Hepatocyte (in vitro differentiated cells): ENCODE measurements at places on chromosomes 5 and 9. TPM values are rescaled to one million over a fixed set of nuclear protein-coding genes. Genes with fewer than 3 reads are reported as not detected.

DNA sequence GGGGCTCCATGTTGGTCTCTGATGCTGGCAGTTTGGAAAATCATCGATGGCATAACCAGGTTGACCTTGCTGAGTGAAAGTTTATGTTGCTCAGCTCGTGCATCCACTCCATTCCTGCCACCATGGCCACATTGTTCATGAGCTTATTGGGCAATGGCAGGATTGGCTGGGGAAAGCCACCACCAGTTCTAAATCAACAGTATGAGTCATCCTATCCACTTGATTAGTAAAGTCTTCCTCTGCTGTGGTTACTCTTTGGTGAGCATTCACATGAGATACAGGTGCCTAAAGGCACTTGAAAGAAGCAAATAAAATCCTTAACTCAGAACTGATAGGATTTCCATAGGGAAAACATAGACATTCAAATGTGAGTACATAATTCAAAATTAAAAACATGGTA lies 131.8 kb upstream of the FBN2 start:
- no peak overlapping the region for H3K27ac ChIP-seq
- no peaks in the 10 kb centered on the region for H3K27me3 ChIP-seq
- H3K36me3 ChIP-seq: no peaks in the 10 kb centered on the region
- no peak for DNase-seq
- H3K4me1 ChIP-seq: no peaks in the 10 kb centered on the region

SLC27A6 gene
- 5.0 and 5.8 TPM in 2 replicates for total RNA-seq

DNA sequence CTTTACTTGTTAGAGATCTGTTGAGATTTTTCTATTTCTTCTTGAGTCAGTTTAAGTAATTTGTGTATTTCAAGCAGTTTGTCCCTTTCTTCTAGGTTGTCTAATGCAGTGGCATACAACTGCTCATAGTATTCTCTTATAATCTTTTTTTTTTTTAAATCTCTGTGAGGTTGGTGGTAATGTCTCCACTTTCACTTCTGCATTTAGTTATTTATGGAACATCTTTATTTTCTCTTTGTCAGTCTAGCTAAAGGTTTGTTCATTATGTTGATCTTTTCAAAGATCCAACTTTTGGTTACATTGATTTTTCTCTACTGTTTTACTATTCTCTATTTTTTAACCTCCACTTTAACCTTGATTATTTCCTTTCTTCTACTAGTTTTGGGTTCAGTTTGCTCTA lies 13.8 kb downstream of the FOXE1 start:
- no peak overlapping the region for H3K4me3 ChIP-seq
- no peak overlapping the region for H3K27ac ChIP-seq
- no peaks in the 10 kb centered on the region for H3K4me1 ChIP-seq
- H3K27me3 ChIP-seq: peaks cover 25% of the 10 kb centered on the region
- no peak for DNase-seq

GRCh38 chr9:121353241-121354061 lies 16.6 kb downstream of the STOM start:
- H3K36me3 ChIP-seq: no peaks in the 10 kb centered on the region
- no peak for DNase-seq
- H3K4me1 ChIP-seq: peaks cover 26% of the 10 kb centered on the region
- H3K27ac ChIP-seq: peak overlapping the region; percentile 68

CA9 gene
- 0.27 TPM in 1 of 2 replicates, not detected in the other for total RNA-seq

DNA sequence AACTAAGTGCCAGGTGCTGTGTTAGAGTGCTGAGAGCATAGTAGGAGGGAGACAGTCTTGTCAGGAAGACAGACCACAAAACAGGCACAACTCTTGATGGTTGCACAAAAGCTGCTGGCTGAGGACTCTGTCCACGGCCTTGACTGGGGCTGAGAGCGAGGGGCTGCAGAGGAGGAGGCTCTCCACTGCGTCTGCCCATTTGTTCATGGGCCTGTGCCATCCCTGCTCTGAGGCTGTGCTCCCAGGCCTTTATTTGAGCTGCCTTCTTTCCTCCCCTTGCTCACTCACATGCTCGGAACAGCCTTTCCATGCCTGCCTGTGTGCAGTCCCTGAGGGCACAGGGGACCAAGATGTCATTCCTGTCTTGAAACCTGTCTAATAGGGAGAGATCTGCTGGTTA lies 147.8 kb downstream of the CACNA1B start:
- no peak overlapping the region for H3K4me3 ChIP-seq
- no peak overlapping the region for H3K27ac ChIP-seq
- no peaks in the 10 kb centered on the region for H3K36me3 ChIP-seq
- peaks cover 54% of the 10 kb centered on the region for H3K27me3 ChIP-seq

CATSPER3 gene
- not detected in 2 replicates for total RNA-seq

GDA gene
- 23.6 and 28.5 TPM in 2 replicates for total RNA-seq

PCDHA9 gene
- 1.5 and 2.5 TPM in 2 replicates for total RNA-seq

GRCh38 chr5:59391576-59391975 lies 501.9 kb downstream of the PDE4D start:
- DNase-seq: no peak
- no peaks in the 10 kb centered on the region for H3K27me3 ChIP-seq
- H3K4me3 ChIP-seq: no peak overlapping the region
- no peaks in the 10 kb centered on the region for H3K4me1 ChIP-seq
- H3K36me3 ChIP-seq: no peaks in the 10 kb centered on the region
- H3K27ac ChIP-seq: no peak overlapping the region

GRCh38 chr9:82421498-82421897 lies 432.9 kb downstream of the SPATA31D1 start:
- H3K4me1 ChIP-seq: no peaks in the 10 kb centered on the region
- H3K27ac ChIP-seq: no peak overlapping the region
- no peaks in the 10 kb centered on the region for H3K27me3 ChIP-seq
- H3K4me3 ChIP-seq: no peak overlapping the region
- DNase-seq: no peak

JAKMIP2 gene
- 4.3 and 6.1 TPM in 2 replicates for total RNA-seq

COQ4 gene
- total RNA-seq: 38.2 and 40.9 TPM in 2 replicates

CXCL14 gene
- 52.5 and 56.1 TPM in 2 replicates for total RNA-seq

GRCh38 chr9:22156586-22156985 lies 147.5 kb upstream of the CDKN2B start:
- no peaks in the 10 kb centered on the region for H3K4me1 ChIP-seq
- H3K27ac ChIP-seq: no peak overlapping the region
- no peaks in the 10 kb centered on the region for H3K36me3 ChIP-seq
- no peak for DNase-seq
- H3K27me3 ChIP-seq: no peaks in the 10 kb centered on the region

DNA sequence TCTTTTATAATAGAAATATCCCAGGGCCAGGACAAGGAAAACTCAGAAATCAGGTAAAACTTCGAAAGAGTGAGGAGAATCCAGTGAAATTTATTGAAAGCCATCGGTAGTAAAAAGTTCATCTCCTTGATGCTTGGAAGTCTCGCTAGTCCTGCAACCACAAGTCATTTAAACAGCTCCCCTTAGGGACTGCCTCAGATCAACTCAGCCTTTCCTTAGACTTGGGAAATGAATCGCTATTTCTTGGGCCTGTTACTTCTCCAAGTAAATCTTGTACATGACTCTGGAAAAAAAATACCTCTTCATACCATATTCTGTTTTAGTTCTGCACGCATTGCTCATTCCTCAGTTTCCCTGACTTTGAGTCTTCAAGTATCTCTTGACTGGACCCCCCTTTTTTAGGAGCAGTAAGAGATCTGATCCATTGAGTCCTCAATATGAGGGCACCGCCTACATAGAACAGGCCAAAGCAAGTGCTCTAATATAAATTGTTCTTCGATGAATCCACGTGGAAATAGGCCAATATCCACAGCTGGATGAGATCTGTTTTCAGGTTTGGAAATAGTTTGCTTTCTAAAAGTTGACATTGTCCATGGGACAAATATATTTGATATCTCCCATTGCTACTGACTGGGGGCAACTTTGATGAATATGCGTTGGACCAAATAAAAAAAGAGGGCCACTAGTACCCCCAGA lies 114.2 kb downstream of the PRDM6 start:
- DNase-seq: no peak
- H3K27ac ChIP-seq: no peak overlapping the region
- H3K36me3 ChIP-seq: no peaks in the 10 kb centered on the region
- no peaks in the 10 kb centered on the region for H3K27me3 ChIP-seq
- H3K4me1 ChIP-seq: peaks cover 17% of the 10 kb centered on the region
- H3K4me3 ChIP-seq: no peak overlapping the region

- H3K27ac ChIP-seq: no peak overlapping the region
- H3K4me3 ChIP-seq: no peak overlapping the region
- H3K4me1 ChIP-seq: peaks cover 8% of the 10 kb centered on the region
These were observed 766 bp downstream of the NR5A1 start for GRCh38 chr9:124506433-124506832.

TAF11L5 gene
- total RNA-seq: not detected in 2 replicates

GRCh38 chr5:152532714-152533113 lies 127.6 kb upstream of the NMUR2 start:
- no peak overlapping the region for H3K27ac ChIP-seq
- no peaks in the 10 kb centered on the region for H3K27me3 ChIP-seq
- no peaks in the 10 kb centered on the region for H3K4me1 ChIP-seq
- H3K4me3 ChIP-seq: no peak overlapping the region
- peak; percentile 72 for DNase-seq
- no peaks in the 10 kb centered on the region for H3K36me3 ChIP-seq

RMRP gene
- 1,377 and 3,174 TPM in 2 replicates for total RNA-seq

DNA sequence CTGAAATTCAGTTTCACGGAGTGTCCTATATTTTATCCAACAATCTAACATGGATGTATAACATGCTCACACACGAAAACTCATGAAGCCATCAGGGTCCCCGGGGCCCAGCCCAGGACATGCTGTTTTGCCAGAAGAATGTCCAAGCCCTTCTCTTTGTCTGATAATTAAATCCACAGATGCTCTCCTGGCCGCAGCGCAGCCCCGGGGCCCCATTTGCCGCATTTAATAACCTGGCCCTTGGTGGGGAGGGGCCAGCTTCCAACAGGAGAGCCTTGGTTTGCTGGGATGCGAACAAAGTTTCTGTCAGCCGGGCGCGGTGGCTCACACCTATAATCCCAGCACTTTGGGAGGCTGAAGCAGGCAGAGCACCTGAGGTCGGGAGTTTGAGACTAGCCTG lies 30.0 kb downstream of the PLPP7 start:
- no peaks in the 10 kb centered on the region for H3K4me1 ChIP-seq
- no peaks in the 10 kb centered on the region for H3K27me3 ChIP-seq
- no peak overlapping the region for H3K4me3 ChIP-seq
- H3K36me3 ChIP-seq: no peaks in the 10 kb centered on the region

GRCh38 chr5:32228816-32229215 lies 54.7 kb upstream of the GOLPH3 start:
- DNase-seq: no peak
- no peaks in the 10 kb centered on the region for H3K36me3 ChIP-seq
- no peak overlapping the region for H3K27ac ChIP-seq
- no peaks in the 10 kb centered on the region for H3K27me3 ChIP-seq

GRCh38 chr5:21834863-21835262 lies 1018.3 kb downstream of the CDH12 start:
- no peaks in the 10 kb centered on the region for H3K4me1 ChIP-seq
- peak; percentile 46 for DNase-seq
- H3K4me3 ChIP-seq: no peak overlapping the region
- no peak overlapping the region for H3K27ac ChIP-seq
- no peaks in the 10 kb centered on the region for H3K27me3 ChIP-seq
- no peaks in the 10 kb centered on the region for H3K36me3 ChIP-seq

MPDZ gene
- 43.3 and 45.5 TPM in 2 replicates for total RNA-seq

ENHO gene
- 1.5 and 1.6 TPM in 2 replicates for total RNA-seq

GRCh38 chr9:135750786-135751185 lies 48.8 kb downstream of the KCNT1 start:
- no peaks in the 10 kb centered on the region for H3K4me1 ChIP-seq
- no peak overlapping the region for H3K4me3 ChIP-seq
- DNase-seq: no peak
- no peak overlapping the region for H3K27ac ChIP-seq
- no peaks in the 10 kb centered on the region for H3K27me3 ChIP-seq

ARID3C gene
- total RNA-seq: 0.27 TPM in 1 of 2 replicates, not detected in the other

GALNT12 gene
- total RNA-seq: 13.0 and 16.4 TPM in 2 replicates

GRCh38 chr9:100222674-100223073 lies 123.6 kb downstream of the INVS start:
- DNase-seq: peak; percentile 21
- no peak overlapping the region for H3K27ac ChIP-seq
- H3K27me3 ChIP-seq: no peaks in the 10 kb centered on the region
- H3K4me3 ChIP-seq: no peak overlapping the region
- no peaks in the 10 kb centered on the region for H3K4me1 ChIP-seq

- H3K36me3 ChIP-seq: no peaks in the 10 kb centered on the region
- H3K4me1 ChIP-seq: no peaks in the 10 kb centered on the region
- peaks cover 49% of the 10 kb centered on the region for H3K27me3 ChIP-seq
These were observed 143.9 kb downstream of the CACNA1B start for GRCh38 chr9:138021251-138022056.

- no peaks in the 10 kb centered on the region for H3K4me1 ChIP-seq
- no peaks in the 10 kb centered on the region for H3K36me3 ChIP-seq
- no peak overlapping the region for H3K27ac ChIP-seq
- peak; percentile 76 for DNase-seq
- no peak overlapping the region for H3K4me3 ChIP-seq
These were observed 106.2 kb downstream of the KLHL3 start for GRCh38 chr5:137629646-137630045.

- H3K27ac ChIP-seq: no peak overlapping the region
- H3K27me3 ChIP-seq: no peaks in the 10 kb centered on the region
- H3K4me3 ChIP-seq: no peak overlapping the region
- peak; percentile 86 for DNase-seq
These were observed 17.5 kb downstream of the WHRN start for GRCh38 chr9:114487607-114488300.

- no peak for DNase-seq
- H3K36me3 ChIP-seq: no peaks in the 10 kb centered on the region
- no peaks in the 10 kb centered on the region for H3K27me3 ChIP-seq
- H3K4me1 ChIP-seq: peaks cover 6% of the 10 kb centered on the region
- H3K27ac ChIP-seq: no peak overlapping the region
- H3K4me3 ChIP-seq: no peak overlapping the region
These were observed 137.4 kb downstream of the CD180 start for GRCh38 chr5:67058998-67059743.

C9orf50 gene
- total RNA-seq: not detected in 2 replicates

DNA sequence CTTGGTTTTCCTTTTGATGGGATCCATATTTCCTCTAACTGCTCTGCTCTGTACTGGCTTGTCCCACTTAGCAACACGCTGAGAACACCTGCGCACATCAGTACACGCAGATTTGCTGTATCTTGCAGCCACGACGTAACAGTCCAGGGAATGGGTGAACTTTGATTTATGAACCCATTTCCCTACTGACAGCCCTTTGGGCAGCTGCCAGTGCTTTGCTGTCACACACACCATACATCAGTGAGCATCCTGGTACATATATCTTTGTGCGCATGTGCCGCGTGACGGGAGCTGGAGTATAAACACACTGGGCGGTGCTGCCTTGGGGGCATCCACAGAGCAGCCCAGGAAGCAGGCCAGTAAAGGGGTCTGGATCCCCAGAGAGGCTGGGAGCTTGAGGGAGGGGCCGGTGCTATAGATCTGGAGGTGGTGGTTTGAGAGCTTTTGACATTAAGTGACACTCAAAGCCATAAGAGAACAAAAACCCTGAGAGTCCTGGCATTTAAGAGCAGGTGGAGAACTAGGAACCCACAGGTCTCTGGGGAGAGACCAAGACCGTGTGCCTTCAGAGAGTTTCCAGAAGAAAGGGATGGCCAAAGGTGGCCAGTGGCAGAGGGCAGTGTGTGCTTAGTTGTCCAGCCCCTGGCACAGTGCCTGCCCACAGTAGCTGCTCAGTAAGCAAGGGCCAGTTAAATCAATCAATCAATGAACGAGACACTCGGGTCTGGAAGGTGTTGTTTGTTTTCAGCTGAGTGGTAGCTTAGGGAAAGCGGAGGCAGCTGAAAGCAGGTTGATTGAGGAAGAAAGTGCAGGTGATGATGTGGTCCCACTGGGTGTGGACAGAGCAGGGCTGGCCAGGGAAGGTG lies 53.7 kb downstream of the LMX1B start:
- H3K4me1 ChIP-seq: peaks cover 34% of the 10 kb centered on the region
- peaks cover 26% of the 10 kb centered on the region for H3K27me3 ChIP-seq
- no peak overlapping the region for H3K4me3 ChIP-seq
- H3K36me3 ChIP-seq: no peaks in the 10 kb centered on the region
- no peak overlapping the region for H3K27ac ChIP-seq
- DNase-seq: peak; percentile 36

- H3K4me3 ChIP-seq: no peak overlapping the region
- no peaks in the 10 kb centered on the region for H3K27me3 ChIP-seq
- H3K27ac ChIP-seq: peak overlapping the region; percentile 42
These were observed 74.8 kb downstream of the ST8SIA4 start for GRCh38 chr5:100828071-100828897.

CCL27 gene
- not detected in 2 replicates for total RNA-seq
